ENCODE measurements at places on chromosomes 2 and 18.

DNA sequence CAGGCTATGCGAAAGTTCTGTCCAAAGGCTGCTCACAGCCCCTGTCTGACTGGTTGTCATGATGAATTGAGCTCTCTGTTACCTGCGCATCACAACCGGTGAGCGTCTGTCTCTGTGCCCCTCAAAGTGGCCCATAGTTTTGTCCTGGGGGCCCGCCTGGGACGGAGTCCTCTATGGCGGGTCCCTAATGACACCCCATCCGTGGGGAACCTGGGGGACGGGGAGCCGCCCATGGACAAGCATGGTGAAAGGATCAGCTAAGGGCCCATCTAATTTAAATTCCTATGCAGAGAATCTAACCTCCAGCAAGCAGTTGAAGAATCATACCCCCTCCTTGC, 473 bp downstream of the ELMOD3 start:
- DNase-seq, result no peak

DNA sequence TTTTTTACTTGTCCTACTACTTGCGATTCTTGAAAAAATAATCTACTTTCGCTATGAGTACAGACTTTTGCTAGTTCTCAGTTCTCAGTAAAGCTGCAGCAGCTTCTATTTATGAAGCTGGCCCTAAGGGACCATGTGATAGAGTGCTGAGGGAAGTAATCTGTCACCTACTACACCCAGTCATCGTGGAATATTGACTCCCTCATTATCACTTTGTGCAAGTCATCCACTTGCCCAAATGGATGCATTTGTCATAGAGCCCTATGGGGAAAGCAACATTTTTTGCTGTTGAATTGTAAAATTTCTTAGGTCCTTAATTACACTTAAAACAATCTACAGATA, 1919.8 kb downstream of the SUCLG1 start:
- DNase-seq, result no peak

- no peak for DNase-seq
These were observed 137.9 kb upstream of the PID1 start for GRCh38 chr2:229408962-229409361.

DNA sequence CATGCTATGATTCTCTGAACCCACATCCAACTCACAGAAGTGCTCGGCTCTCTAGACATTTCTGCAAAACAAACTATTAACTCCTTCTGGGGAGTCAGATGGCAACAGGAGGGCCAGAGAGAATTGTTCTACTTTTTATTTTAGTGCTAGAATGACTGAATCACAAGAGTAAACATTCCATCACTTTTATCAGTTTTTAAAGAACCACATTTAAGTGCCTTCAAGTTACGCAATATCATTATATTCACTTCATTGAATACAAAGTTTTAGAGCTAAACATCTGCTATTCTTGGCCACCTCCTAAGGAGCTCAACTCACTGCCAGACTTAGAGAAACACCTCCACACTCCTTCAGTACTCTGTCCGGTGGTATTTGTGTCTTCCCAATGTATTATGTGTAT, 22.4 kb downstream of the B4GALT6 start:
- no peak for DNase-seq

GRCh38 chr2:155871940-155872339, 460.6 kb downstream of the NR4A2 start:
- DNase-seq, result no peak

DNA sequence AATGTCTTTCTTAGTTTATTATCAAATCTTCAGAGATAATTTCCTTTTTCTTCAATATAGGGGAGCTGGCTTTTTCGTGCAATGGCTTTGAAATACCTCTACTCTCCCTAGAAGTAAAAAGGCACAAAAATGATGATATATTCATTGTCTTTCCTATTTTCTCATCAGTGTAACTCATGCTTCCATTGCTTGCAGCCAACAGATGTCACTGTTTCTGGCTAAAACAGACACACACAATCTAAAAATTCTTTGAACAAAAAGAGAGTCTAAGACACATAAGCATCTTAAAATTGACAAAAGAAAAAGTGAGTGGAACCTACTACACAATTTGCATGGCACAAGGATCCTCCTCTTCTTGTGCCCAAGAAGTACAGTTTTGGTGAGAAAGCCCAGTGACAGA, 448.7 kb upstream of the VRK2 start:
- DNase-seq, result no peak

All from tibial nerve (tissue), 4 donors.